Activated CD4-positive, alpha-beta T cell treated with anti-CD3 and anti-CD28 coated beads for 48 hours (primary cell): ENCODE measurements at places on chromosomes 2 and 18.

DNA sequence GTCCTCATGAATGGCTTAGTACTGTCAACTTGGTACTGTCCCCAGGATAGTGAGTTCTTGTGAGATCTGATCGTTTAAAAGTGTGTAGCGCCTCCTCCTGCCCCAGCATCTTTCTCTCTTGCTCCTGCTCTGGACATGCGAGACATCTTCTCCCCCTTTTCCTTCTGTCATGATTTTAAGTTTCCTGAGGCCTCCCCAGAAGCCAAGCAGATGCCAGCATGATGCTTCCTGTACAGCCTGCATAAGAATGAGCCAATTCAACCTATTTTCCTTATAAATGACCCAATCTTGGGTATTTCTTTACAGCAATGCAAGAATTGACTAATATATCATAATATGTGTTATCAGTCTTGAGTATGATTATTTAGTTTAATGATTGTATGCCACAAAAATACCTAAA is 3.5 kb upstream of the RSAD2 start:
- DNase-seq, result no peak

- no peak for DNase-seq
Observed at GRCh38 chr2:160015746-160016145, 46.7 kb downstream of the PLA2R1 start.

- no peak for DNase-seq
Observed at GRCh38 chr2:233074106-233074505, 14.0 kb downstream of the INPP5D start.

DNA sequence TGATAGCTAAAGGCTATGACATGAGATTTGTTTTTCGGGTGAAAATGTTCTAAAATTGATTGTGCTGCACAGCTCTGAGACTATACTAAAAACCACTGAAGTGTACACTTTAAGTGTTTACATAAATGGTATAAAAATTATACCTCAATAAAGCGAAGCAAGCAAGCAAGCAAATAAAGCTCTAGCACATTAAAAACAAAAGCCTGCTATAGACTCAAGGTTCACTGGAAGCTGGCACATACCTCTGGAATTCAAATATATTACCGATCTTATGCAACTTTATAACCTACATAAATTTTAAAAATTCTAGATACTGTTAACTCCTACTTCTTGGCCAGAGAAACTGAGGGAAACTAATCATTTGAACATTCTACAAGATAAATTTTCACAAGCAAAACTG is 20.1 kb downstream of the PELI1 start:
- no peak for DNase-seq

DNA sequence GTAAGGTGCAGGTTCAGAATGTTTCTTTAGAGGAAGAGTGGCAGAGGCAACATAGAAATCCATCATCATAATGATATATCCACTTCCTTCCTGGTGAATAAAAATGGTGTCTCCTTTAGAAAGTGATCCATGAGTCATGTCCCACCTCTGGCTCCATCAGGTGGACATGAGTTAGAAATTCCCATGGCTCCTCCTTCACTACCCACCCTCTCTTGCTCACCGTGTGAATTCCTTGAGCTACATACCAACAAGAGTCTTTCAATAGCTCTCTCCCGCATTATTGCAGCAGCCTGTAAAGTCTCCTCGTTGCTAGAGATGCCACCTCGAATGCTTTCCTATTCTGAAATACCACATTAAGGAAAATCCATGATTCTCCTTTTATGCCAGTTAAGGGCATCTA is 317.6 kb downstream of the LNPK start:
- DNase-seq, result no peak

DNA sequence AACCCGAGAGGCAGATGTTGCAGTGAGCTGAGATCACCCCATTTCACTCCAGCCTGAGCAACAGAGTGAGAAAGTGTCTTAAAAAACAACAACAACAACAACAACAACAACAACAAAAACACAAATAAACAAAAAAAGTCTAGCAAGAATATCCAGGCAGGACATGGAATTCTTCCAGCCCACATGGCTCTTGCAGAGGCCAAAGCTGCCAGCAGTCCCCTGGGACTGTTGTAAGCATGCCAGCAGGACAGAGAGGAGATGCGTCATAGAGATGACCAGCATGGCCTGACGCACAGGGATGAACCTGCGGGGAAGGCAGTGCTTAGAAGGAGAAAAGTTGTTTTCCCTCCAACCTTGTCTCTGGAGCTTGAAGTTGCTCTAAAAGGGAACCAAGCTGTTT is 182.3 kb upstream of the PGAP1 start:
- no peak for DNase-seq

DNA sequence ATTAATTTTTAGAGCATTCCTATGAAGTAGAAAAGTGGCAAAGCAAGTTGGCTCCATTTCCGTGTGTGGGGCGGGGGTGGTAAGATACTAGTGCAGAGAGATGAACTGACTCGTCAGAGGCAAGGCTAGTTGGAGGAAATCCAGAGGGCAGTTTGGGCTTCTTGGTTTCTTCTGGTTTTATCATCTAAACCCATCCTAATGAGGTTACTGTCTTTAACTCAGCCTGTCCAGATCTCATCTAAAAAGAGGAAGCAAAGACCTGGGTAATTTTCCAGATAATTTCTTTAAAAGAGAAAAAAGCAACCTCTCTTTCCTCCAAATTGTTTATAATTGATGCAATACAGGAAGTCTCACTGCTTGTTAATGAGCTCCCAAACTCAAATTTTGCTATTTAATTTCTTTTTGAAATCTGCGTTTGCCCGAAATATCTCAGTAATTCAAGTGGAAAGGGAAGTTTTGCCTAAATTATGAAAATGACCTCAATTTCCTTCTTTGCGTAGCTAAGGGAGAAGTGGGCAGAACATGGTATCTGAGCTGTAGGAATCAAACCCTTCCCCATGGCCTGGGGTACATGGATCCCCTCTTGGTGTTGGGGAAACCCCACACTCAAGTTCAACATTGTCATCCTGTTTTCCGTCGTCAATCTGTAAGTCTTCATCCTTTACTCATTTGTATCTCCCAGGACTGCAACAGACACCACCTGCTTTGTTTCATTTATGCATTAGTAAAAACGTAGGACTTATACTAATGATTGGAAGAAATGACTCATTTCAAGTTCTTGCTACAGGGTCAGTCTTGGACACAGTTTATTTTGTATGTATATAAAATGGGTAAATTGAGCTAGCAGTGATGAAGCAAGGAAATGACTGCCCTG is 89.1 kb upstream of the KLF7 start:
- DNase-seq, result peak; percentile 46

GRCh38 chr2:169047256-169048250 is 16.4 kb upstream of the ABCB11 start:
- no peak for DNase-seq

DNA sequence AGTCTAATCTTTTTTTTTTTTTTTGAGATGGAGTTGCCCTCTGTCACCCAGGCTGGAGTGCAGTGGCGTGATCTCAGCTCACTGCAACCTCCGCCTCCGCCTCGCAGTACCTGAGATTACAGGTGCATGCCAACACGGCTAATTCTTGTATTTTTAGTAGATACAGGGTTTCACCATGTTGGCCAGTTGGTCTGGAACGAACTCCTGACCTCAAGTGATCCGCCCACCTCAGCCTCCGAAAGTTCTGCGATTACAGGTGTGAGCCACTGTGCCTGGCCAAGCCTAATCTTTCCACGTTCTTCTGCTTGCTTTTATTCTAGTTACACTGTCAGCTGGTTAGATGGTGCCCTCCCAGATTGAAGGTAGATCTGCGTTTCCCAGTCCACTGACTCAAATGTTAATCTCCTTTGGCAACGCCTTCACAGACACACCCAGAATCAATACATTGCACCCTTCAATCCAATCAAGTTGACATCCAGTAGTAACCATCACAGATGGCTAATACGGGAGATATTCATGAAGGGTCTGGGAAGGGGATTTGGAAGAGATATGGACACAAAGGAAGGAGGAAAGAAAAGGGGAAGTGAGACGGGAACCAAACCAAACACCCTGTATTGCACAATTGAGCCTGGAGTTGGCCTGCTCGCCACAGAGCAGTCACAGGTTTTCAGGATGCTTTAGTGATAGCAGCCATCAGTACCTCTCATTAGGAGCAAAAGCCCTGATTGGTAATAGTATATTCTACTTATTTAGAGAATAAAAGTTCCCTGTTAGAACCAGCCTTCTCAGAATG is 229.8 kb downstream of the PIK3C3 start:
- no peak for DNase-seq

DNA sequence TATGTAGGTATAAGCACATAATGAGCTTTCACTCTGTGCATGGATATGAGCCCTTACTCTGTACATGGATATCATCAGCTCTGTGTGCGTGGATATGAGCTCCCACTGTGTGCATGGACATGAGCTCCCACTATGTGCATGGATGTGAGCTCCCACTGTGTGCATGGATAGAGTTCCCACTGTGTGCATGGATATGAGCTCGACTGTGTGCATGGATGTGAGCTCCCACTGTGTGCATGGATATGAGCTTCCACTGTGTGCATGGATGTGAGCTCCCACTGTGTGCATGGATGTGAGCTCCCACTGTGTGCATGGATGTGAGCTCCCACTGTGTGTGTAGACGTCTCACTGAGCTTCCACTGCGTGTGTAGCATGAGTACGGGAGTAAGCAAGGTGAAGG is 149.3 kb upstream of the ALKAL2 start:
- DNase-seq, result no peak

DNA sequence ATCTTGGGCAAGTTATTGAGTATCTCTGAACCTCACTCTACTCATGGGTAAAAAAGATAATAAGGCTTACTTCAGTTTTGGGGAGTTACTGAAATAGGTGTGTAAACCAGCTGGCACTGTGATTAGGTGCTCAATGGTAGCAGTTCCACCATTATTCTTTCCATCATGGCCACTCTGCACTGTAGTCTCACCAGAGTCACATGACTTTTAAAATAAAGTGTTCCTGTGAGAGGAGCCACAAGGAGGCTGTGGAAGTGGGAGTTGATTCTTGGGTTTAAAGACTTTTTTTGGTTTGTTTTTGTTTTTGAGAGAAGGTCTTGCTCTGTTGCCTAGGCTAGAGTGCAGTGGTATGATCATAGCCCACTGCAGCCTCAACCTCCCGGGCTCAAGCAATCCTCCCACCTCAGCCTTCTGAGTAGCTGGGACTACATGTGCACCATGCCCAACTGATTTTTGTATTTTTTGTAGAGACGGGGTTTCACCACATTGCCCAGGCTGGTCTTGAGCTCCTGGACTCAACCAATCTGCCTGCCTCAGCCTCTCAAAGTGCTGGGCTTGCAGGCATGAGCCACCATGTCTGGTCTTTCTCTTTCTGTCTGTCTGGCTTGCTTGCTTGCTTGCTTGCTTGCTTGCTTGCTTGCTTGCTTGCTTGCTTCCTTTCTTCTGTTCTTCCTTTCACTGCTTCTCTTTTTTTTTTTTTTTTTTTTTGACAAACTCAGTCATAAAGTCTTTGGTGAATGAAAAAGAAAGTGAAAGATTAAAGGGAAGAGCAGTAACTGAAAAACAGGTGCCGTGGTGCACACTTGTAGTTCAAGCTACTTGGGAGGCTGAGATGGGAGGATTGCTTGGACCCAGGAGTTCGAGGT is 21.2 kb upstream of the ACVR1 start:
- peak; percentile 58 for DNase-seq

DNA sequence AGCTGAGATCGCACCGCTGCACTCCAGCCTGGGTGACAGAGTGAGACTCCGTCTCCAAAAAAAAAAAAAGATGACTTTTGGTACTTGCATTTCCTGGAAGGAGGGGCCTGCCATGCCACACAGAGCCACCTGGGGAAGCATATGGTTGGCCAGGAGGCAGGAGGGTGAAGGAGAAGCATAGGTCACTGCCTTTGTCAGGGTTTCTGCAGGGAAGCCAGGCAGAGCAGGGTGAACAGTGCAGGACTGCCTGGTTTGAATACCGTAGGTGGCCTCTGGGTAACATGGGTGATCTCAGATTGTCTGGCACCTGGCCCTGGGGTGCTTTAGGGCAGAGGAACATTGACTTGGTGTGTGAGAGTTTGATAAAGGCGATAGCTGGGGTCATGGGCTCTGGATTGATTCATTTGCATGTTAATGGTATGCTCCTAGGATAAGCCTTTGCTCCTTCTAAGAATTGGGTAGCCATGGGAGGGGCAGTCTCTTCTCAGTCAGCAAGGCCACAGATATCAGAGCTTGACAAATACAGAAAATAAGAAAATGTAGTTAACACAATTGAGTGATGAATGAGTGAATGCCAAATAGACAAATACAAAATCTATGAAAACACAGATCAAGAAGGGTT is 124.0 kb upstream of the SEC11C start:
- DNase-seq, result no peak

- no peak for DNase-seq
Observed at GRCh38 chr2:54546923-54547720, 91.0 kb downstream of the SPTBN1 start.
